ENCODE measurements at places on chromosomes 4 and X.

DNA sequence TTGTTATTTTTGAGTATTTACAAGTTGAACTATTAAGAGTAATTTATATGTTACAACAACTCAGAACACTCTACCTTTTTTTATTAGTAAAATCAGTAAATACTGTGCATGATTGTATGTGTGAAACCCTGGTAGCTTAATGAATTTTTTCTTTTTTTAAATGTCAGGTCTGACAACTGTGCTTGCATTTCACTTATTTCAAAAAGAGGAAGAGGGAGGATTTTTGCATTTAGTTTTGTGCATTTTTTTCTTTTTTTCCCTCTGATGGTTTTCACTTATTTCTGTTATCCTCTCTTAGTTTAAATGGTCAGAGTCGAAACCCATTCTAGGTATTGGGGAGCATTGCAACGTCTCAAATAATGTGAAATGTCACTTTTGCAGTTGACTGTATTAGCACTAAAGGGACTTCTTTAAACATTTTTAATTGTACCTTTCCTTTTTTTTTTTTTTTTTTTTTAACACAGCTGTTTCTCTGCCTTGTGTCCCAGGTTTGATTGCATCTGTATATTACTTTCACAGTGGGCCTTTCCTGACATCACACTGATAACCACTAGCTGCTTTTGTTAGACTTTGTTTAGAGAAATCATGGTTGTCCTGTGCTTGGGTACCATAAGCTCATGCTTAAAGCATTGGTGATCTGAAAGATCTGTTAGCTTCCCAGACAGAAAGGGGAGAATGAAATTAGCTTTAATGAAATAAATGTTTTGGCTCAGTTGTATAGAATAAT is 28.5 kb downstream of the MOB1B start:
- no peak for DNase-seq

GRCh38 chr4:152417673-152418072 is 118.2 kb downstream of the FBXW7 start:
- DNase-seq, result no peak

- peak; percentile 50 for DNase-seq
Measured at GRCh38 chrX:132041015-132041414, 17.9 kb downstream of the STK26 start.

DNA sequence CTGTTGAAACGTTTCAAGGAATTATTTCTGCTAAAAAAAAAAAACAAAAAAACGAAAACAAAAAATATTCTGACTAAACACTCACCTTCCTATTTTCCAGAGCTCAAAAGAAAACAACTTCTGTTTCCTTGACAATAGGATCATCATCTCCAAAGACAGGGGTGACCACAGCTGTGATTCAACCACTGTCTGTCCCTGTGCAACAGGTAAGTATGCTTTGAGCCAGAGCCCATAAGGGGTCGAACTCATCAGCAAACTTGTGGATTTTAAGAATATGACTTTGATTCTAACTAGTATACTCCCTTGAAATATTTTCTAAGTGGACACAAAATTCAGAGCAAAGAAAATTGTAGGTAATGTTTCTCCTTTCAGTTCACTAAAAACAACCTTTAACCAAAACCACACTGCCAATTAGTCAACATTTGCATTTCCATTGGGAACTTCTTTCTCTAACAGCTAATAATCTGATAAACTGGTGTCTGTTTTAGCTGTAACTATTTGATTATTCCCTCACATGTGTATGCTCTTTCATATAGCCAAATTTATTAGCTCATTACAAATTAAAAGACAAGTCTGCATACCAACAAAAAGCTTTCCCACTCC is 186.1 kb downstream of the PALLD start:
- DNase-seq, result no peak

- no peak for DNase-seq
Measured at GRCh38 chr4:93649828-93650227, 178.7 kb upstream of the ATOH1 start.

DNA sequence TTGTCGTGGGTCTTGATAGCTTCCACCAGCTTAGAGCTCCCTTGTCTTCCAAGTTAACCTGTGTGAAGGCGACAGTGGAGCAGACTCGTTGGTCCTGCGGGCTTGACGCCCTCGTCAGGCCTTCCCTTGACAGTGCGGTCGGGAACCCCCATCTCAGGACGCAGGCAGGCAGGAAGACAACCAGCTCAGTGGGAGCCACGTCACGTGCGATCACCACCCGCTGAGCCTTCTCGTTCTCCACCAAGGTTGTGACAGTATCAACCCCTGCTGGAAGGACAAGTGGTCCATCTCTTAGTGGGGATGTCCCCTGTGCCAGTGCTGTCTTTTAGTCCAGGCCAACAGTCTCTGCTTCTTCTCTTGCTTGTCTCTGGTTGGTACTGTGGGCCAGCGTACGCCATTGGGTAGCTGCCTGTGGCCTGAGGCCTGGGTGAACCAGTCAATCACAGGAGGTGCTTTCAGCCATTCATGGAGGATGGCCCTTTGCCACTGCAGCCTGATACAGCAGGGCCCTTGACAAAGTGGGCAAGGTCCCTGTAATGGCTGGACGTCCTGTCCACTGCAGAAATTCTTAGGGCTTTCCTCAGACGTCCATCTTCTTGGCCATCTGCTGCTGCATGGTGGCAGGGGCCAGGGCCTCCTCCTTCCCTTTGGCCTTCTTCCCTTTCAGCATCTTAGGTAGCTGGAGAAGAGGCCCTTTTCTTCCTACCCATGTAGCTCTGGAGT is 31.4 kb downstream of the RGS12 start:
- no peak for DNase-seq

GRCh38 chr4:2598511-2599303 is 62.3 kb downstream of the FAM193A start:
- no peak for DNase-seq

DNA sequence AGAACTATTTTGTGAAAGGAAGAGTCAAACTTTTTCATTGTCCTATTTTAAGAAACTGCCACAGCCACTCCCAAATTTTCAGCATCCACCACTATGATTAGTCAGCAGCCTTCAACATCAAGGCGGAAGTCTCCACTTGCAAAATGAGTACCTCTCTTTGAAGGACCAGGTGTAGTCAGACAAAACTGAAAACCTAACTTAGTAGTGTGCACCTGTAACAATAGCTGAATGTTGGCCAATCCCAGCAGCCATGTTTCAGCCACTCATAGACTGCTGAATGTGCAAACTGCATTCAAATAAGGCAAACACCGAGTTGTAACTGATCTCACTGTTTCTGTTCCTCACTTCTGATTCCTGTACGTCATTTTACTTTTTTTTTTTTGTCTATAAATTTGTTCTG is 341.1 kb downstream of the IL15 start:
- DNase-seq, result no peak

GRCh38 chr4:153514001-153514526 is 47.9 kb downstream of the TMEM131L start:
- DNase-seq, result peak; percentile 92

DNA sequence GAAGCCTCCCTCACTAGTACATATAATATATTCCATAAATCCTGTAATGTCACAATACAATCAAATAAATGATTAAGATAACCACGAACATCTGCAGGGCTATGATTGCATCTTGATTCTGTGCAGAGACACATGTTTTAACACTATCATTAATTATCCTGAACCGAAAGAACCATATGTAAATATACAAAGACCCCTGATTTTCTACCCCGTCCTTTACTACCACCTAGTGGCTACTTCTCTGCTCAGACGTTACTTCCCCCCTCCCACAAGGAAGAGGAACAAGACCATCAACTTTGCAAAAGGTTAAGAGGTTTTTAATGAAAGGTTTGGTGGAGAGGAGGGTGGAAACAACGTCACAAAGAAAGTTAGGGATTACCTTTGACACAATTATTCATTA is 134.0 kb downstream of the COL4A6 start:
- peak; percentile 31 for DNase-seq

DNA sequence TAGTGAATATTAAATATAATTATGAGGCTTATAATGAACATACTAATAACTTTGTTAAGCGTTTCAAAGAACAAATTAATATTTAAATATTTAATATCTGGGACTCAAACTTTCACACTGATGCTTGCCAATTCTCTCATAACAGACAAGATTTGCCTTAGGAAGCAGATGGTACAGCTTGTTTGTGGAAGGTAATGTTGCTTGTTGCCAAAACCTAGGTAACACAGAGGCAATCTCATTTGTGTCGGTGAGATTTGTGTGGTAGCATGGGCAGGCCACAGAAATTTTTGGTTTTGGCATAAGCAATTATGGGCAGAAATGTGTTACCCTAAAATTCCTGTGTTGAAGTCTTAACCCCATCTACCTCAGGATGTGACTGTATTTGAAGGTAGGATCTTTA is 114.9 kb upstream of the AFF2 start:
- no peak for DNase-seq

- no peak for DNase-seq
Measured at GRCh38 chr4:184193556-184194525, 23.8 kb downstream of the ENPP6 start.

DNA sequence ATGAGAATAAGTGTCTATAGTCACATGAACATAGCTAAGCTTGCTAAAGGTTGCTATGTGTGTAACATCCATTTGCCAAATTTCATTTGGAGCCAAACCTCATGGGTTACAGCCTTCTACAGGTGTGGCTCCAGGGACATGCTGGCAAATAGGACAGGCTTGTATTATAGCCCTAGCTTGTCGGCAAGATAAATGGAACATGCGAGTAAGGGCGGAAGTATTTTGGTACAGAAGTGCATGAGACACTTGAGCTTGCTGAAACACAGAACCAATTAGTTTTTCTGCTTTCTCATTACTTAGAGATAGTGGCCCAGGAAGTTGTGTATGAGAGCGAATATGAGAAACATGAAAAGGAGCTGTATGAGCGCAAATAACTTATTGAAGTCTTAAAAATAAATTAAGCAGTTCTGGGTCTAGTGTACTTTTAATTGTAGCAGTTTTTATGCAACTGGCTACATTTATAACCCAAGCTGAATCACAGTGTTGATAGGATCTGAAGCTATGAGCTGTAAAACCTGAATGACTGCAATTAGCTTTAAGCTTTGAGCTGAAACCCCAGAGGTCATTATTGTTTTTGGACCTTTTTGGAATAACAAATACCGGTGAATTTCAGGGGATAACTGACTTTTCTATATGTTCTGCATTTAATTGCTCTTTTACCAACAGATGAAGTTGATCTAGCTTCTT is 64.6 kb downstream of the KDM5C start:
- DNase-seq, result no peak

GRCh38 chr4:168453146-168453545 is 27.1 kb downstream of the DDX60L start:
- DNase-seq, result no peak

DNA sequence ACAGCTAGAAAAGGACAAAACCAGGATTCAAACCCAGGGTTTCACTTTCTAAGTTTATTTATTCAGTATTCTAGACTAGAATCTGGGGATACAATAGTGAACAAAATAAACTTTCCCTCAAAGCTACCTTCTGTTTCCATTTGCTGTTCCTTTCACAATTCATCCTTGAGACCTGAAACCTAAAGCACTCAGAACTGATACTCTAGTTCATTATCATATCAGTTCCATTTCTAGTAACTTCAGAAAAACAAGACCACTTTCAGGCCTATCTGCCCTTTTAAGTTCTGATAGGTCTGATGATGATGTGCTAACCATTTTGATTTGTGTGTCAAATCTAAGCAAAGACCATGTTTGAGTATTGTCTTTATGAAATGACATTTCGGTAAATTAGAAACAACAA is 7.8 kb upstream of the XK start:
- DNase-seq, result no peak

- DNase-seq, result no peak
Measured at GRCh38 chrX:12352922-12353321, 214.6 kb downstream of the FRMPD4 start.

DNA sequence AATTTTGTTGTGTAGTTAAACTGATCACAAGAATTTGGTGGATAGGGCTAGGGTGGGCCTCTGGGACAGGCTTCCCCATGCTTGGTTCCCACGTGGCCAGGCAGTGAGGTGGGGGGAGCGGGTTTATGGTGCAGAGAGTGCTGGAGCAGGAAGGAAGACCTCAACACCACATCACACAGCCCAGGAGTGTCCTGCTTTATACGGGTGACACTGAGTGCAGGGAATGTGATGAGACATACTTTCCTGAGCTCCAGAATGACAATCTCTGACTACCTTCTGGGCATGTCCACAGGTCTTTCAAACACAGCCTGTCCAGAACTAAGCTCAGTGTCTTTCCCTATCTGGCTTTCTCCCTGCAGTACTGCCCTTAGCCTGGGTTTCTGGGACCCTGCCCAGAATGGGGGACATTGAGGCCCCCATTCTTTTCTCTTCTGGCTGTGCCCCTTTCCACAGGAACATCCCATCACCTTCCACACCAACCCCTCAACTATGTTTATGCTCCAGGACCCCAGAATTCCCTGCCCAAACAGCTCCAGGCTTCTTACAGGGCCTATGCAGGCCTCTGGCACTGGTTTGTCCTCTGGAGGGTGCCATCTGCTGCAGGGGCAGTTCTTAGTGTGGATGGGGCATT is 36.5 kb upstream of the RASL11B start:
- DNase-seq, result no peak

DNA sequence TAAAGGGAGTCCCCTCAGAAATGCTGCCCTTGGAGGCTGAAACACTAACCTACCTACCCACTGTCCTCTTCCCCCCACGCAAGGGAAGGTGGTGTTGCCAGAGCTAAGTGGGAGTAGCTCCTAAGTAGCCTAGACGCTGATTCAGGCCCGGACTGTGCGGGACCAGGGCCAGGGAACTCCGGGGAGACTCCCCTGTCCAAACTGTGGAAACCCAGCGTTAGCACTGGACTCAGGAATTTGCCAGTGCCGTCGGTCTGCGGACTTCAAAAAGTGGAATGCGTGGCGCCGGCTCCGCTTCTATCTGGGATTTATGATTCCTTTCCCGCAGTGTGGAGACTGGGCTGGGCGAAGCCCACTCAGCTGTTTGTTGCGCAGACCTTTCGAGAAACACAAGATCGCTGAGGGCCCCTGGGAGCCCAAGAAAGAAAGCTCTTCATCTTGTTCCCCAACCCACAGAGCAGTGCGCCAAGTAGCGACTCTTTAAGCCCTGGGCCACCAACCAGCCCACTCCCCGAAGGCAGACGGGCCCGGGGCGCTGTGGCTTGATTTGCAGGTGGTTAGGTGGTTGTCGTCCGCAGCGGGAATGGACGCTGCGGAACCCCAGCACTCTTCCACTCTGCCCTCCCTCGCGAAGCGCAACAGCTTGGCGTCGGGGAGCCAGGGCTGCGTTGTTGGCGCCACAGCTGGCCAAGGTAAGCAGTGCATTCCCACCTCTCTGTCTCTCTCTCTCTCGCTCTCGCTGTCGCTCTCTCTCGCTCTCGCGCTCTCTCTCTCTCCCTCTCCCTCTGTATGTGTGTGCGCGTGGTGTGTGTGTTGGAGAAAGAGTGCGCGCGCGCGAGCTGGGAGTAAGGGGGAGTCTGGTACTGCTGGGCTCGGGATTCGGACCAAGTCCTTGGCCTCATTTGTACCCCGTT is 2.0 kb downstream of the TMEM255A start:
- peak; percentile 78 for DNase-seq

DNA sequence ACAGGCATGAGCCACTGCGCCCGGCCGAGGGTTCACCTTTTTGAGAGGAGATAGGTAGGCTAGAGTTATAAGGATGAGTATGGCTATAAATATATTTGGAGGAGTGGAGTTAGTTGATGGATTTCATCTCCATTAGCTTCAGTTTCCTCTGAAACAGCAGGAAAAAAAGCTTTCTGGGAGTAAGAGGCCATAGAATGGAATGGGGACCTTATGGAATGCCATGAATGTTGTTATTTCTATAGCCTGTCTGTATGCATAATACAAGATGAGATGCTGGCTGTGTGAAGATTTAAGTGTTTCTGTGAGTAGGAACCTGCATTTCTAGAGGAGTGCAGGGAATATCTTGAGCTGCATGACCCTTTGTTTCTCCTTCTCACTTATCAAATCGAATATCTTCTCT is 114.9 kb upstream of the ARX start:
- no peak for DNase-seq
